T-helper 2 cell (primary cell): ENCODE measurements at places on chromosomes 5 and 9.

DNA sequence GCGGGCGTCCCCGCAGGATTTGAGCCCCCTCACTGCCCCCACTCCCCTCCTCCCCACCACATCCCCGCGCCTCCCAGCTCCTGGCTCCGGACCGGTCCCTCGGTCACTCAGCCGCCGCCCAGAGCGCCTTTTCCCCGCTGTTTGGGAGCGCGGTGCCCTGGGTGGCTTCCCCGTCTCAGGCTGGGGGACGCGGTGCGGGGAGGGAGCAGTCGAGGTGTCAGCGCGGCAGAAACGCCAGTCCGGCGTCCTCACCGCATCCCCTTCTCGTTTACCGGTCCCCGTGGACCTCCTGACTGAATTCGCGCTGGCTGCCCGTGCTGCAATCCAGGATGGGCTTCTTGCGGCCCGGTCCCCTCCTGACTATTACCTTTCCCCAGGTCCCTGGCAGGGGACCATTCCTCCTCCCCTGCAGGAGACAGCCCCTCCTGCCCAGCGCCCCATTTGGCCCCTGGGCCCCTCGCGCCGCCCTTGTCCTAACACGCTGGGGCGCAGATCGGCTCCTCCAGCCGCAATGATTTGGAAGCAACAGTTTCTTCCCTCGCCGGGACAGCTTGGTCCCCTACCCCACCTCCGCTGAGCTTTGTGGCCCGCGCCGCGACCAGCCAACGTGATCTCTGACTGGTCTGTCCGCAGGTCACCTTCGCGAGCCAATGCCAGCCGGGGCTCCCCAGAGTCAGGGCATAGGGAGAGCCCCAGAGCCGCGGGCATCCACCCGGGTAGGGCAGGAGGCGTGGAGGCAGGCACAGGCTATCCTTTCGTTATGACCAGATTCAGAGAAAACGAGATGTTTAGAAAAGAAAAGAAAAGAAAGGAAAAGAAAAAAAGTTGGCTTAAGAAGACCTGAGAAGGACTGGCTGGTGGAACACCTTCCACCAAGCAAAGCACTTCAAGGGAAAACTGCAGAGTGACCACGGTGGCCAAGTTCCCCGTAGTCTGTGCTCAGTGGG, 1.2 kb downstream of the ANKRD33B start:
- no peak for DNase-seq

DNA sequence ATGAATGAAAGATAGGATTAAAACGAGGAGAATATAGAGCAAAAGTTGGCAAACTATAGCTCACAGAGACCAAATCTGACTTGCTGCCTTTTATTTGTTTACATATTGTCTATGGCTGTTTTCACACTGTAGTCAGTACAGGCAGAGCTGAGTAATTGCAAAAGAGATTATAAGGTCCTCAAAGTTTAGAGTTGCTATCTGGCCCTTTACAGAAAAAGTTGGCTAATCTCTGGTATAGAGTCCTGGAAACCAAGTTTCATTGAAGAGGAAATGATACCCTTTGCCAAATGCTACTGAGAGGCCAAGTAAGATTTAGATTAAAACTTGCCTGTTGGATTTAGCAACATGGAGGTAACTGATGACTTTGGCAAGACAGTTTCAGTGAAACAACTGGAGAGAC, 36.0 kb downstream of the LYRM7 start:
- no peak for DNase-seq

DNA sequence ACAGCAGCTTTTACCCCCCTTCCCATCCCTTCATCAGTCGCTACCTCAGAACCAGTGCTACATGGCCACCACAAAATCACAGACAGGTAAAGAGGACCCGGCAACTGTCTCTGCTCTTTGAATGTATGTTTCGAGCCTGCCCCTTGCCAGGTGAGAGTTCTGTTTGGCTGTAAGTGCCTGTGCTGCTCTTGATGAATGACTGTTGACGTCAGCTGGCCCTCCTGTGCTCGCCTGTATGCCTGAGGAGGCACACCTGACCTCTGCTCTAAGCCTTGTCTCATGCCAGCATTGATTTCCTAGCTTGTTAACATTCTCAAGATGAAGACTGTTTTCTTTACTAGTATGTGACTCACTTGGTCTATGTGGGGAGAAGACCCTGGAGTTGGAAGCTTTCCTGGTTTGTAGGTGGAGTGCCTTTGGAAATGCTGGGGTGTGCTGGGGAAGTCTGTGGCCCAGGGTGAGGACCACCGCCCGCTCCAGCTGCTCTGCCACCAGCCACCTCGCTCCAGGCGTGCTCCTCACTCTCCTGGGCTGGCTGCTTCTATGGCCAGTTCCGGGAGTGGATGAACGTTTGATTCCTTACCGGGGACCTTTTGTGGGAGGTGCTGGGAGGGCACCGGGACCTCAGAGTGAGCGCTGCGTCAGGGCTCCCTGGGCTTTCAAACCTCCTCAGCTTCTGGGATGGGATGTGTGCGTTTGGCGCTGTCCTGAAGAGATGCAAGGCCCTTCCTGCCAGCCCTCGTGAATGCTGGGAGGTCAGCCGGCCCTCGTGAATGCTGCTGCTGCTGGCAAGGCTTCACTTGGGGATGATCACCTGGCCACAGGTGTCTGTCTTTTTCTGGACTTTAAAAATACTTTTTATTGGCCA, 109.9 kb downstream of the EHMT1 start:
- no peak for DNase-seq

DNA sequence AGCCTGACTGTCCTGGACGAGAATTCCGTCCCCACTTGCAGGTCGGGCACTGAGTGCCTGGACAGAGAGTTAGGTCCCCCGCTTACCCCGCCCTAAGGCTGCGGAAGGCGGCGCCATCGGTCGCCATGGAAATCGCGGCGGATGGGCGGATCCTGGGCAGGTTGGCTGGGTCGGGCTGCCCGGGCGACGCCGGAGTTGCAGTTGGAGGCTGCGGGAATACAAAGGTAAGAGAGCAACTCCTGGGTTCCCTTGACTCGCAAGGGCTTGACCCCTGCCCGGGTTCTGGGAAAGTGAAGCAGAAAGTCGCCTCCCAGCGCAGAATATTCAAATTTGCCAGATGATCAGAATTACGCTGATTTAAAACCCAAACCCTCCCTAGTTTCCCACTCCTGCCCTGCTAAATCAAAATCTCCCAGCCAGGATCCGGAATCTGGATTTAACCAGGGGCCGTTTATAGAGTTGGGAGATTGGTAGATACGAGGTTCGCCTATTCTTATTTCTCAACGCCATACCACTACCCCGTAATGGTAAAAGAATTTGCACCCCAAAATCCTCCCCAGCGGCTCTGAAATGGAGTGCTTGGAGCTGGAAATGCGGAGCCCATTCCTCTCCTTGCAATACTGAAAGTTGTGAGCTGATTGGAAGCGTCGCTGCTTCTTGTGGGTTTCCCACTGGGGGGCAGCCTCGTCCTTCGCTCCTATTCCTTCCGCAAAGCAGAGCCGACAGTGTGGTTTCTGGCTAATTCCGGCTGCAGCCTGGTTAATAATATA, 156.4 kb upstream of the RASEF start:
- no peak for DNase-seq

- DNase-seq: no peak
Observed at GRCh38 chr9:107504585-107505455, 15.3 kb upstream of the KLF4 start.
